Left ventricle myocardium inferior (tissue), 1 donor: ENCODE measurements at places on chromosomes 12 and 14.

- DNase-seq: no peak
Measured at GRCh38 chr14:75335571-75335970, 56.9 kb downstream of the FOS start.

DNA sequence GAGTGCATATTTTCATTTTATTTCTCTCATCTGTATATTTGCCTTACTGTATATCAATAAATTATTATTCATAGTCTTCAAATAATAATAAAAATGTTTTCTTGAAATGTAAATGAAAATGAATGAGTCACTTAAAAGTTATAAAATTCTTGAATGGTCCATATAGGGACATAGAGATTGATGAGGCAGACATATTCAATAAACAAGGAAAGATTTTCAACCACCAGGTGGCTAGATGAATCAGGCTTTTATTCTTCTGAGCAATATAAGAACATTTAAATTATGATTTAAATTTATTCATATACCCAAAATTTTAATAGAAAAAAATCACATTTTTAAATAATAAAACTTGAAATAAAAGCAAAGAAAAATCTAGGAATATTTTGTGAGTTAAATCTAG lies 249.5 kb downstream of the ACSS3 start:
- no peak for DNase-seq

GRCh38 chr12:11427341-11427740 lies 32.0 kb upstream of the PRB2 start:
- no peak for DNase-seq

- DNase-seq: no peak
Measured at GRCh38 chr12:27206801-27207502, 37.1 kb upstream of the STK38L start.

- DNase-seq: no peak
Measured at GRCh38 chr12:4355156-4356040, 24.1 kb downstream of the FGF23 start.
